ENCODE measurements at places on chromosomes 11 and 22.

GRCh38 chr11:1116666-1117390, 40.9 kb upstream of the MUC5AC start:
- no peak for DNase-seq

DNA sequence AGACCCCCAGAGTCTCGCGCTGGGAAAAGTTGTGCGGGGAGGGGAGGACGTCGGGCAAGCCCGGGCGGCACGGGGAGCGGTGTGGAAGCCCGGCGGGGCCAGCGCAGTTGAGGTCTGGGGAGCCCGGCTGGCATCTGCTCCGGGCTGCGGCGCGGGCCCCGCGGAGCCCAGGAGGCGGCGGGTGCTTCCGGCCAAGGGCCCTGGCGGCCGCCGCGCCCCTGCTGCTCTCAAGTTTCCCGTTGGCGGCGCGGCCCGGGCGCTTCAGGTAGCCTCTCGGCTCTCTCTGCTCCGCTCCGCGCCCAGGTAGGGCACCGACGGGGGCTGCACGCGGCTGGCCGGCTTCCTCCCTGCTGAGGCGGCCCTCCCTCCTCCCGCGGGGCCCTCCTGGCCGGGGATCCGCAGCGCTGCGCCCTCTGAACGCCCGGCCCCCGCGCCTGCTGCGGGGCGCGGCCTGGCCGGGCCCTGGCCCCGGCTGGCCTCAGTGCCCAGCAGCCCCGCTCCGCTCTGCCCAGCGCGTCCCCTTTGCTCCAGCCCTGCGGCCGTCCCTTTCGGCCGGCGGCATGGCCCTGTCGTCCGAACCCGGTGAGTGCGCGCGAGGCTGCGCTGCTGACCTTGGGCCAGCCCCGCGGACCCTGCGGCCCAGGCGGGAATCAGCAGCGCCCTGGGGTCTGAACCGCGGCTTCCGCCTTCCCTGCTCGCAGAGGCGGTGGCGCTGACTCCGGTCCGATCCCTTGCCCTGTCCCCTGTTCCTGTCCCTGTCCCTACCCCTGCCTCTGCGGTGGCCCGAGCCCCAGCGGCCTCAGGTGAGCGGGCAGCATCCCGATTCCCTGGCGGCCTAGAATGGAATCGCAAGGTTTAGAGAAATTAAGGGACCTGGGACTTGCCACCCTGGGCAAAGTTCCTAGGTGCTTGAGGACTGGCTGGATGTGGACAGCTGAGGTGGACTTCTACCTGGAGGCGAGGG, 4.3 kb upstream of the AMPD3 start:
- no peak for DNase-seq

GRCh38 chr22:48955351-48956311, 872.0 kb downstream of the BRD1 start:
- no peak for DNase-seq

- no peak for DNase-seq
These were observed 619.1 kb downstream of the METTL15 start for GRCh38 chr11:28727254-28727653.

DNA sequence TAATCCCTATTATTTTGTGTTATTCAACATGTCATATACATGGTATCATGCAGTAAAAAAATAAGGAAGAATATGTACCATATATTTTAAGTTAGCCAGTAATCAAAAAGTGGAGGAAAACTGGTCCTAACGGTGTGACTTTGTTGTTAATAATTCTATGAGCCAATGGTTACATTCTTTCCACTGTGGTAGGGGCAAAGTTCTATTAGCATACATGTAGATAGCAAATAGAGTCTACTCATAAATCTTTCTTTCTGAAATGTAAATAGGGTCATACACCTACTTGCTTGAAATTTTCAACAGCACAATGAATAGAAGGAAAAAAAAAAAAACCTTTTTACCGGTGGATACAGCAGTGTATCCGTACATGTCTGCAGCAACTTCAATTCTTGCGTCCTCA, 364.8 kb downstream of the RAB38 start:
- no peak for DNase-seq

GRCh38 chr22:50078761-50079160, 6.5 kb downstream of the MLC1 start:
- DNase-seq = no peak

DNA sequence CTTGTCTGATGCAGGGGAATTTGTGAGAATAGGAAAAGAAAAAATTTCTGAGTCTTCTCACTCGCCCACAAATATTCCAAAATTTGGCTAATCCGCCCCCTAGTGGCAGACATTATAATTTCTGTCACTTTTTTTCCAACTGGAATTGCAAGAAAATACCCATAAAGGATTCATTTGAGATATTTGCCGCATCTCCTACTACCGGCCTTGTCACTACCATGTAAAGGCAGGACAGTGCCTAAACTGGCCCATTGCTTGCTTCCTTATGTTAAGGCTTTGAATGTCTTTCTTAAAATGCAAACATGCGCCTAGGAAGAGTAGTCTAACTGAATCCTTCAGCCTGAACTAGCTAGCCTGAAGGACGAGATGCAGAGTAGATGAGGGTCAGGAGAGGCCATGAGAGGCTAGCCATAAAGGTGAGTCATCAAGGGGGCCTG, 9.3 kb upstream of the CEP295 start:
- DNase-seq = peak; percentile 54

DNA sequence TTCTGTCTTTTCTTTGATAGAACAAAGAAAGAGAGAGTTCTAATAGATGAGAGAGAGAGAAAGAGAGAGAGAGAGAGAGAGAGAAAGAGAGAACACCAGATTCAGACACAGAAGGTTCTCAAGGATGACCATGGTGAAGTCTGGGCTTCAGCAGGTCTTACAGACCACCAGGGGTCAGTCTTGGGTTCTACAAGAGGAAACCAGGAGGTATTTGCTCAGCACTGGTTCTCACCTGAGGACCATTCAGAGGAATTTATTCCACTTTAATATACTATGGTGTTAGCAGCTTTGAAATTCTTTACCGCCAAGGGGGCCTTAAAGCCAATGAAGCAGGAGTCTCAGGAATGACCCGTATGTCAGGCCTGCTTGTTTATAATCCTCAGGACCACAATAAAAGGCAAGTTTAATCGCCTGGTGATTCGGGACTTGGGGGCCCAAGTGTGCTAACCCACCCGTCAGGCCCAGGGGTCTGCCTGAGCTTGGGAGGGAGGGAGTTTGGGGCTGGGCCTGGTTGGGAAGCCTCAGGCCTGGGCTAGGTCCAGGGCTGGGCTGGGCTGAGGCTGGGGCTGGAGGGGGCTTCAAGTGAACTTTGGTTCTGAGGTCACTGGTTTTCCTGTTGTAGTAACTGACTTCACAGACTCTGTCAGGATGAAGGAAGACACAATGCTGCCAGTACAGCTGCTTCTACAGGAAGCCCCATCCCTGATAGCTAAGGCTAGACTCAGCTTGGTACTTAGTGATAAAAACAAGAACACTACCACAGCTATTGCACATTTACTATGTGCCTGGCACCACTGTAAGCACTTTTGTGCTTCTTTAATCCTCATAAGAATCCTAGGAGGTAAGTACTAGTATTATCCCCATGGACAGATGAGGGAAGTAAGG, 179.2 kb upstream of the ZBED5 start:
- peak; percentile 21 for DNase-seq

GRCh38 chr22:37154925-37155712, 5.4 kb upstream of the IL2RB start:
- no peak for DNase-seq

- DNase-seq = peak; percentile 84
These were observed 828 bp upstream of the RAB1B start for GRCh38 chr11:66267379-66268243.

GRCh38 chr22:48745842-48746788, 1081.6 kb downstream of the BRD1 start:
- DNase-seq = no peak

- no peak for DNase-seq
These were observed 376.8 kb downstream of the TBC1D22A start for GRCh38 chr22:47139013-47139789.

- no peak for DNase-seq
These were observed 102.5 kb downstream of the KCNA4 start for GRCh38 chr11:29914203-29914930.

DNA sequence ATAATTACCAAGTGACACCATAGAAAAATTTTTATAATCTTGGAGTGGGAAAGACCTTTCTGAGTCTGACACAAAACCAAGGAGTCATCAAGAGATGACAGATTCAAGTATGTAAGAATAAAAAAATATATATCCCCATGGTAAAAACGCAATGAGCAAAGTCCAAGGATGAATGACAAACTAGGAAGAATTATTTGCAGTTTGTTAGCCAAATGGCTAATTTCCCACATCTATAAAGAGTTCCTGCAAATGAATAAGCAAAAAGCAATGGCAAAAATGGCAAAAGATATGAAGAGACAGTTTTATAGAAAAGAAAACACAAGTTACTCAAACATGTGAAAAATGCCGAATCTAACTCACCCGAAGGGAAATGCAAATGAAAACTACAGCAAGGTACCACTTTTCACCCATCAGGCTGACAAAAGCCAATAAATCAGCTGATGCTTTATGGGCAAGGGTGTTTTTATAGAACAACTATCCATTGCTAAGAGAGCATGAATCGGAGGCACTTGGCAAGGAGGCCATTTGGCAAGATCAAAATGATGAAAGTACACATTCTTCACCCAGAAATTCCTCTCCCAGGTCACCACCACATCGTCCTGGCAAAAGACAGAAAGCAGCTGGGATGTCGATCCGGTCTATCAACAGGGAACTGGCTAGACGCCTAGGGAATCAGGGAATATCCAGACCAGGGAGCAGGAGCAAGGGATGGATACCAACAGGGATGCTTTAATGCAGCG, 21.1 kb upstream of the KLHL35 start:
- no peak for DNase-seq

DNA sequence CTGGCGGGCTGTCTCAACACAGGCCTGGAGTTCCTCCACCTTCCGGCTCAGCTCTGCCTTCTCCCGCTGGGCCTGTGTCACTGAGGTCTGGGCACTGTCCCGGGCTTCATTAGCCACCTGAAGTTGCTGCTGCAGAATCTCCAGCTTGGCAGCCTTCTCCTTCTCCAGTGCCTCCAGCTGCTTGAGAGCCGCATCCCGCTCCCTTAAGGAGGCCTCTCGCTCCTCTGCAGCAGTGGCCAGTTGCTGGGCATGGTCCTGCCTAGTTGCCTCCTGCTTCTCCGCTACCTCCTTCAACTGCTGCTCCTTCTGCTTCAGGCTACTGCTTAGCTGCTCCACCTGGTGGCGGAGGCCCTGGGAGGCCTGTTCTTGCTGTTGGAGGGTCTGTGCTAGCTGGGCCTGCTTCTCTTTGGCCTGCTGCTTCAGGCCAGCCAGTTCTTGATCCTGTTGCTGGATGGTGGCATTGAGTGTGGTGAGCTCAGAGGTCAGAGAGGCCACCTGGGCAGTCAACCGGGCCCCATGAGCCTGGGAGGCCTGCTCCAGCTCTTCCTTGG, 16.9 kb downstream of the IL18BP start:
- no peak for DNase-seq

DNA sequence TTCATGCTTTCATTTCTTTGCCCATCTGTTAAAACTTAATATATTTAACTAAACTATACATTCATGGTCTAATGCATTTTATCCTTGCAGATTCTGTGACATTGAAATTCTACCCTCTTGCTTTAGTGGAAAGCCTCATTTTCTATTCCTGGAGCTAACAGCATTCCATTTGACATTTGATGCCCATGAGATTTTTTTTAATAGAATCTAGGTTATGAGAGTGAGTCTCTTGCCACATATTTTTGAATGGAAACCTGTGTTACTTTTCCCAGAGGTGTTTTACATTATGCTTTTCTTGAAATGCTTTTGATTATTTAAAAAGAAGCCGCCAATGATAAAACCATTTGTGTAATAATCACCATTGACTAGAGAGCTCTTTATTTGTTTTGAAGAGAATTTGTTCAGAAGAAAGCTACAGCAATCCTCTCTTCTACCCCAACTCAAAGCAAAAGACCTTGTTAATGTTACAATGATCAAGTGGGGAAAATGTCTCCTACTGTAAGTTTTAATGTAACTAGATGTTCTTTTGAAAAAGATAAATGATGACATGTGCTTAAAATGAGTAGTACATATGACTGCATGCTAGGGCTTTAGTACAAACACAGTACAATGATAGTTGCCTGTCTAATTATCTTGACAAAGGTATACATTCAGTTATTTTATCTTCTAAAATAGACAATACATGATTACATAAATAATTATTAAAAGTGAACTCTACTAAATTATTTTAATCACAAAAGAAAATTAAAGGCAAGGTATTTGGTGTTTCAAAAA, 67.3 kb downstream of the GAS2 start:
- no peak for DNase-seq

GRCh38 chr11:1234771-1235305, 12.0 kb downstream of the MUC5B start:
- no peak for DNase-seq

- DNase-seq = no peak
These were observed 178.2 kb upstream of the TMEM45B start for GRCh38 chr11:129637473-129637872.

GRCh38 chr22:21996175-21996720, 13.7 kb upstream of the TOP3B start:
- no peak for DNase-seq

- no peak for DNase-seq
These were observed 20.9 kb downstream of the SOX6 start for GRCh38 chr11:16335236-16335962.

GRCh38 chr22:44159811-44160210, 20.9 kb upstream of the PARVG start:
- no peak for DNase-seq

DNA sequence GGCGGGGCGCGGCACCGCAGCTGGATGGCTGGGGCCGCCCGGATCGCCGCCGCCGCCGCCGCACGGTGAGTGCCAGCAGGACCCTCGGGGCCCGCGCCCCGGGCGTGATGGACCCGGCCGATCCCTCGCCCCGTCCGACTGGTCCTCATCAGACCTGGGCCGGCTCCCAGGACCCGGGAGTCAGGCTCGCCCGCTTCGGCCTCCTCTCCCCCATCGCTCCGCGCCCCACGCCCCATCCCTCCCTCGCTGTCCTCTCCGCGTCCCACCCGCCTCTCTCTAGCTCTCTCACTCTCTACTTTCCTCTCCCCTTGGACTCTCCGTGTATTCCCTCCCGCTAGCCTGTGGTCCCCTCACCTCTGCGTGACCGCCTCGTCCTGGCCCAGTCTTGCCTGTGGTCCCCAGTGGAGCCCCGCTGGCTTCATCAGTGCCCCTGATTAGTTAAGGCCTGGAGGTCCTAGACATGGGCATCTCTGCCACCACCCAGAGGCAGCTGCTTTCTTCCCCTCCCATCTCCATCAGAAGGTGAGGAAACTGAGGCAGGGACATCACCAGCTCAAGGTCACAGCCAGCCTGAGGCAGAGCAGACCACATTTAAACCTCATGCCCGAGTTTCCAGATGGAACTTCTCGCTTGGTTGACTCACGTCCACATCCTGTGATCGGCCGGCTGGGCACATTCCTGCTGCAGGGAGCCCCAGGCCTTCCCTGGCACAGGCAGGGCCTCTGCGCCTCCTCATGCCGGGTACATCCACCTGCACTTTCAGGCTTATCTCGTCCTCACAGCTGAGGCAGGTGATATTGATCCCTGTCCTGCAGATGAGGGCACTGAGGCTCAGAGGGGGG, 429 bp downstream of the SLC39A13 start:
- DNase-seq = no peak

GRCh38 chr11:125075242-125075625, 12.1 kb downstream of the SLC37A2 start:
- DNase-seq = no peak

Data from inflammatory macrophage (primary cell).